ENCODE measurements at places on chromosomes 3 and 15.

DNA sequence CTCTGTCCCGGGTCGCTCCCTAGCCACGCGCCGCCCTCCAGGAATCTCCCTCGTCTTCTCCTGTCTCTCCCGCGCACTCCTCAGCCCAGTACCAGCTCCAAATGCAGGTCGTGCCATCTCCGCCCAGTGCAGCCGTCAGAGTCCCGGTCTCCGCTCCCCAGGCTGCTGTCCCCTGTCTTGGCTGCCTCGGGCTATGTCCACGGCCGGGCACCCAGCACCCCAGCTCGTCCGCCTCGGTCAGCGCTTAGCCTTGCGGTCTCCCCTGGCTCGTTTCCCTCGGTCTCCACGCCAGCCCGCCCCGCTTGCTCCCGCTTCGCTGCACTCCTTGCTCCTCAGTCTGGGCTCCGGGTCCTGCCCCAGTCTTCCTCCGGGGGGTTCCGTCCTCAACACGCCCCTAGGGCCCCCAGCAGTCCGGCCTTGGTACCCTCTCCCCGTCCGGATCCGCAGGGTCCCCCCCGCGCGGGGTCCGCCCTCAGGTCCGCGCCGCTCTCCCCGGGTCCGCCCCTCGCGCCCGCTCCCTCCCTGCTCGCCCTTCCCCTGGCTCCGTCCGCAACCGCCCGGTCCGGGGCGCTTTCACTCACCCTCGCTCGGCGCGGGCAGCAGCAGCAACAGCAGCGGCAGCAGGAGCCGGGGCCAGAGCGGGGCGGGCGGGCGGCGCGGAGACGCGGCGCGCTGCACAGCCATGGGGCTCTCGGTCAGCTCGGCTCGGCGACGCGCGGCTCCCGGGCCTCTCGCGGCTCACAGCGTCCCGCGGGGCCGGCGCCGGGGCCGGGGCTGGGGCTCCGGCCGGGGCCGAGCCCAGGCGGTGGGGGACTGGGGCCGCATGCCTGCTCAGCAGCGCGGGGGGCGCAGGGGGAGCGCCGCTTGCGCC is 462 bp downstream of the IGDCC3 start:
- no peak for DNase-seq

DNA sequence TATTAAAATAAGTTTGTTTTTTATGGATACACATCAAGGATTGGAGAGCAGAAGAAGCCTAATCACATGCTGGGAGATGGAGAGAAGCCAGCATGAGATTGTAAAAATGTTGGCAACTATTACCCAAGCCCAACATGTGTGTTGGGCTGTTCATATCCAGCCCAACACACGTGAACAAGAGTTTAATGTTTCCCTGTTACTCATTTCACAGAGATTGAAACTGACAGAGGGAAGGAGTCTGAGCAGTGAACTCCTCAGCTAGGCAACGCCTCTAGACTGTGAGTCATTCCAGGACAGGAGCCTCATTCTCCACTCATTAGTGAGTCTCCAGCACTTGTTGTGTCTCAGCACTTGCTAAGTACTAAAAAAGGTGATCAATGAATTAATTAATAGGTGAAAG is 43.2 kb upstream of the CMSS1 start:
- no peak for DNase-seq

DNA sequence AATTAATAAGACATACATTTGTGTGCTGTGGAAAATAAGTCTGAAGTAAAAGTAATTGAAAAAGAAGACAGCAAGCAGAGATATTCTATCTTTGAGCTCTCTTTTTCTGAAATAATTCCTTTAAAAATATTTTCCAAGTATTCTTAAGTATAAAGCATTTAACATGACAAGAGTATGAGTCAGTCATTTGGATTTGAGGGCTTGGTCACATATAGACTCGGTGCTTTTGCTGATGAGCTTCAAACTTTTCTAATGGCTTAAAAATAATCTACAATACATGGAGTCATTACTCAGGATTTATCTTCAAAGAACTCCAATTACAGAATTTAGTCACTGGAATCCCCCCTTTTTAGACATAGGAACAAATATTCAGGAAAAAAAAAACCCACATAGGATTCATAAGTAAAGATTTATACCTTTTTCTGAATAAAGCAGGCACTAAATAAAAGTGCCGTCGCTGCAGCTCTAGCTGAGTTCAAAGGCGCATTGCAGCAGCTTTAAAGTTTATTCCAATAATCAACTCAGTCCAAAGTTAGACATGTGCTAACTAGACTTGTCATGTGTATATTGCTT is 147.5 kb downstream of the CTNNB1 start:
- no peak for DNase-seq

DNA sequence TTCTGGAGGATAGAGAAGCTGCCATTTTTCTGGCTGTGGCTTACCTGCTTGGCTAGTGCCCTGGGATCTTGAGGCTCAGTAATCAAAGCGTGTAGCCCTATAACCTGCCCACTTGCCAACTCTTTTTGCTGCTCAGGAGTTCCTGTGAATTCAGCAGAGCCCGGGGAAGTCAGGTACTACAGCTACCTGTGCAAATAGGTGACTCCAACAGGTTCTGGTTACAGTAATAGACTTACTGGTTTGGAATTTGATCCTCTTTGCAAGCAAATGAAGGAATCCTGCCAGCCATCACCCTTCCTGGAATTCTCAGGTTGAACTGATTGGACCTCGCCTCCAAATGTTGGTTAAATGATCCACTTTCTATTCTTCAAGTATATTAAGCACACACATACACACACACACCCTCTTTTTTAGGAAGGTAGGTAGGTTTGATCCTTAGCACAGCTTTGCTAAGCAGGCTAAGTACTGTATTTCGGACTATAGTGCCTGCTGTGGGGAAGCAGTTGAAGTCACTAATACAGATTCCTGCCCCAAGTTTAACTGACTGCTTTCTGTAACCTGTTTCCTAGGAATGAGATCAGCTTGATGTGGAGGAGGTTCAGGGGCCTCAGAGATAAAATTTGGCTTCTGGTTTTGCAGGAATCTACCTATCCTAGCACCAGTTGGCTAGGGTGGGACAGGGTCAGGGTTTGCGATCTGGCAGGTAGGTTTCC is 2.3 kb downstream of the PPCDC start:
- no peak for DNase-seq

- no peak for DNase-seq
These were observed 31.4 kb upstream of the ZBTB38 start for GRCh38 chr3:141336672-141337522.

DNA sequence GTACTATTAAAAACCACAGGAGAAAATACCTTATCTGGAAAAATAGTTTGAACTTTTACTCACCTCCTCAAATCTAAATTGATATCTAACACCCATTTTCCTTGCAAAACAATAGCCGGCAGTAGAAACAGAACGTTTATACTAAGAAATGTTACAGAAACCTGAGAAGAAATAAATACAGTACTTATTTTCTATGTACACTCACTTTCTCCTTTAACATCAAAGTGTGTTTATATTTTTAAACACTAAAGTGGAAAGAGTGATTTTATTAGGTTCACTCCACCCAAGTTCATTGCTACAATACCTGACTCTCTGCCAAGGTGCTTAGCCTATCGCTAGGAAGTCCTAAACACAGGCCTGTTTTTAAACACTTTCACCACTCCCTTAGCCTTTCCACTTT is 87.8 kb upstream of the TJP1 start:
- no peak for DNase-seq

- DNase-seq = no peak
These were observed 26.9 kb upstream of the MFSD1 start for GRCh38 chr3:158774965-158775364.

- peak; percentile 24 for DNase-seq
These were observed 52.2 kb downstream of the SEMA5B start for GRCh38 chr3:122975163-122975923.

DNA sequence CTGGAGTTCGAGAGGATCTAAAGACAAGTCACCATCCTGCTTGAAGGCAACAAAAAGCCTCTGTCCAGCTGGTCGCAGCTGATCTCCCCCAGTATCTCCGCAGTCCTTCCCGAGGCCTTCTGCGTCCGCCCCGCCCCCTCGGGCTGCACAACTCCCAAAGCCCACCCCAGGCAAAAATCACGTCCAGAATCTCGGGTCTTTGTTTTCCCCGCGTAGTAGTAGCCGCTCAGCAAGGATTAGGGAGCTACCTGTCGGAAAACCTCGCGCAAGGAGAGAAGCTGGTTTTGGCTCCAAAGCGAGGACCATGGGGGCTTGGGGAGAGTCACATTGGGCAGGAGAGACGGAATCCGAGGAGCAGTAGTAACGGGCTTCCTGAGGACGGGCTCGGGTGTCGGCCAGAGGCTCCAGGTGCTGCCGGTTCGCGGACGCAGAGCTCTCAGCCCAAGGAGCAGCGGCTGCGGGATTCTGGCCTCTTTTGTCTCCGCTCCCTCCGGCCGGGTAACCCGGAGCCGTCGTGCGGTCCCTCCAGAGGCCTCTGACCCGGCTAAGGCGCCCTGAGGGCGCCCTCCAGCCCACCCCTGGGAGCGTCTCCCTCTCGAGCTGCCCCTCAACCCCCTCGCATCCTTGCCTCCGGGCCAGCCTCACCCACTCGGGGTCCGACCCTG is 401 bp downstream of the ZSCAN29 start:
- no peak for DNase-seq

GRCh38 chr3:40550167-40550566 is 25.4 kb downstream of the ZNF621 start:
- no peak for DNase-seq

- DNase-seq = no peak
These were observed 281.3 kb downstream of the FGF12 start for GRCh38 chr3:192445770-192446644.

GRCh38 chr3:174495311-174495710 is 363.8 kb upstream of the NAALADL2 start:
- no peak for DNase-seq

- DNase-seq = no peak
These were observed 786.2 kb downstream of the SQOR start for GRCh38 chr15:46420990-46421389.

DNA sequence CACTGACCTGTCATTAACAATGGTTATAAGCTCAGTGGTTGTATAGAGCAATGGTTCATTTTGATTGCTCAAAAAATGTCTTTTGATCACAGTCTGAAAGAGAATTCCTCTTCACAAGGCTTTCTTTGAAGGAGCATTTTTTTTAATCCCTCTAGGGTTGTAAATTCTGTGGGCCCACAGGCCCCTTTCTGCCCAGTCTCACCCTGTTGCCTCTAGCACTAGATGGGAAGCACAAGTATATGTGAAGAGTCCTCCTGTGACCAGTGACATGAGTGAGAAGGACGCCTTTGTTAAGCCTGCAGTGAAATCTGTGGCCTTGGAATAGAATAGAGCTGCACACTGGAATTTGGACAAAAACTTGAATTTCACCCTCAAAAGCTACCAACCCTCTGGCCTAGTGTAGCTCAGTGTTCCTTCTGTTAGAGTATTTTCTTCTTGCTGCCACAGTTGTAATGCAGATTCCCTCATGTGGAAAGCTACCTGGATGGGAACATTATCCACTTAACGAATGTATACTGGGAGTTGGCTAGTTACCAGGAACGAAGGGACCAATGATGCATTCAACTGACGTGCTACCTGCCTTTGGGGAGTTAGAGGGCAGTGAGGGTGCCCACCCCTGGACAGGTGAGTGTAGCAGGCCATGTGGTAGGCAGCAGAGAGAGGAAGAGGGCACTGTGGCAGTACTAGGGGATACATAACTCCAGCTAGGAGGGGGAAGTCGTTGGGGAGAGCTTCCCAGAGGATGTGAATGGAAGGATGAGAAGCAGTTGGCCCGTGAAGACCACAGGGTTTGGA is 28.3 kb upstream of the RYR3 start:
- DNase-seq = no peak

GRCh38 chr3:62028236-62028635 is 345.1 kb downstream of the FEZF2 start:
- no peak for DNase-seq

DNA sequence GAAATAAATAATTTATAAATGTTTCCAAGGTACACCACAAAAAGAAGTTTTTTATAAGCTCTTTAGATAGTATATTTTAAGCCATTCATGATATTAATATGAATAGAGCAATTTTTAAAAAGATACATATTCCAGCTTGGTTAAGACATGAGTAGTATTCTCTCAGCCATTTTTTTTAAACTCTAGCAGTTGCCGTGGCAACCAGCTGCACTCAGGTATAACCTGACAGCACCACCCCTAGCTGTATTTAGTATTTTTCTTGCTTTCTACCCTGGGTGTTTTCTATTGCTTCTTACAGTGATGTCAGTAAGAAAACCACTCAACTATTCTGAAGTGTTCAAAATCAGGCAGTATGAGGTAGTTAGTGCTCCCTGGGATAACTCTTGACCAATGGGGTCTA is 496.3 kb upstream of the CNTN3 start:
- no peak for DNase-seq

- DNase-seq = no peak
These were observed 114.7 kb upstream of the PRR23C start for GRCh38 chr3:139159356-139159755.

GRCh38 chr3:8816106-8816505 is 46.7 kb upstream of the OXTR start:
- DNase-seq = no peak

- no peak for DNase-seq
These were observed 195.5 kb upstream of the TMC3 start for GRCh38 chr15:81569286-81570080.

GRCh38 chr3:31251083-31251482 is 281.6 kb upstream of the STT3B start:
- no peak for DNase-seq

DNA sequence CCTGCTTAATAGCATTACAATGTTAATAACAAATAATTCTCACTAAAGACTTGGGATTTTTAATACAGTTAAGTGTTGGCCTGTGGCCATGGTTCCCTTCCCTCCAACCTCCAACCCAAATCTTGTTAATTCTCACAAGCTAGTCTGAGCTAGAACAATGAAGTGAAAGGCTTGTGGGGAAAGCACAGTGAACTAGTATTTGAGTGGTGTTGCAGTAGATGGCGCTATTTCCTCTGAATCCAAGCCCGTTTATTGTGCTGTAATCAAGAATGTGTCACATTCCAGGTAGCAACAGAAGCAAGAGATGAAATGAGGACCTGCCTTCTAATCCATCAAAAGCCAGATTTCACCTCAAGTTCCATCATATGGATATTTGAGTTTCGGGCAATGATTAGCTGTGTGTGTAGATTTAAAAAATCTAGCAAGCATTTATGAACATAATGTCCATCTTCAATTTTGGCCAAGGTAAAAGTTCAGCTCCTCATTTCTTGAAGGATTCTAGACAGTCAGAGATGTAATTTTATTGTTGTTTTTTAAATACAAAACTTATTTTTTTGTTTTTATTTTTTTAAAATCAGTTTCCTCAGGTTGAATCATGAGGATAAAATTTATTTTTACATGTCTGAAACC is 160.7 kb downstream of the SQOR start:
- peak; percentile 29 for DNase-seq

DNA sequence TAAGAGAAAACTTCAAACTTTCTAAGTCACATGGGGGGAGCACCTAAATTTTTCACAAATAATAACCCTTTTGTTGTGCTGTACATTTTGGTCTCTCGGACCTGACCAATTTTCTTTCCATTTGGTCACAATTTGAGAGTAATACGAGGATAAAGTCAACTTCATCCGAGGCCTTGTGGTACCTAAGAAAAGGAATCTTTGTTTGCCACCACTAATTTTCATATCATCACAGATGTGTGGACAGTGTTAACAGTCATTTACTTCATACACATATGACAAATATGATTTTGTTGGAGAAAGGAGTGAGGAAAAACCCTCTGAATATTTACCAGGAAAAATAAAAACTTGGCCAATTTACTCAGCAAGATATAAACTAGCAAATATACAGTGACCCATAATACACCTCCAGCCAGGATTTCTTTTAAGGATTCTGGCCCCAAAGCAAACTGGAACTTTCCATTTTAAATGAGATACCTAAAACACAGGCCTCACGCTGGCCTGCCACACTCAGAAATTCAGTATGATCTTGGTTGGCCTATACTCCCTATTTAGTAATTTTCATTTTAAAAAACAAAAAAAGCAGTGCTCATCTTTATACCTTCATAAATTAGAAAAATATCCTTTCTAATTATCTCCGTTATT is 40.7 kb downstream of the VGLL4 start:
- no peak for DNase-seq

- peak; percentile 22 for DNase-seq
These were observed at the start of gene DCLK3 for GRCh38 chr3:36763850-36764703. TSS of gene DCLK3 (minus strand) at chr3:36764553. CDS start at chr3:36764263, 290 bp downstream.
